ENCODE measurements at places on chromosomes 7 and 10.

- no peak for DNase-seq
Observed at GRCh38 chr10:119957451-119957850, 64.9 kb downstream of the SEC23IP start.

DNA sequence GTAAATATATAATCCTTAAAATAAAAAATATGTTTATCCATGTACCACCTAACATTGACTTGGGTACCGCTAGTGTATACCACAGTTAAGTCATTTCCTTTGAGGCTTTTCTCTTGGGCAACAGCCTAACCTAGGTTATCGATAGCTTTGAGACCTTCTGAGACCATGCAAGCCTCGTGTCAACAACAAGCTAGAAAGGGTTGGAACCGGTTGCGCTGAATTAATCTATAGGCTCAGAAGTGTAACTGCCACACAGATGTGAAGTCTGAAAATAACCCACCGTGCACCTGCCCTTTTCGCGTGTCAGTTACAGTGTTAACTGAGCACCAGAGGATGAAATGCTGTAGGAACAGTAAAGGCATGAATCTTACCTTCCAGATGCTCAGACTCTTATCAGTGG is 59.8 kb downstream of the ARID5B start:
- DNase-seq, result no peak

DNA sequence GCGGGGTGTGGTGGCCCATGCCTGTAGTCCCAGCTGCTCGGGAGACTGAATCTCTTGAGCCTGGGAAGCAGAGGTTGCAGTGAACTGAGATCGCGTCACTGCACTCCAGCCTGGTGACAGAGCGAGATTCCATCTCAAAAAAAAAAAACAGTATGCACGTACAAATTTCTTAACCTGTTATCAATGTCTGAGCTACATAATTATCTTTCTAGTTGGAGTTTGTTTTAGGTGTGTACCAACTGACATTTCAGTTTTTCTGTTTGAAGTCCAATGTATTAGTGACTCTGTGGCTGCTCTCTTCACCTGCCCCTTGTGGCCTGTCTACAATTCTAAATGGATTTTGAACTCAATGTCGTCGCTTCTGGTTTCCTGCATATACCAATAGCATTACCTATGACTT is 40.3 kb downstream of the CD36 start:
- no peak for DNase-seq

- no peak for DNase-seq
Observed at GRCh38 chr7:116499168-116500077, at the start of gene CAV2. Gene CAV2, plus strand, starts transcription at chr7:116499738. Its CDS starts 44 bp downstream, at chr7:116499782.

- DNase-seq, result no peak
Observed at GRCh38 chr10:44985175-44985681, 6.6 kb upstream of the DEPP1 start.

- no peak for DNase-seq
Observed at GRCh38 chr10:72697716-72698115, 5.8 kb downstream of the MCU start.

DNA sequence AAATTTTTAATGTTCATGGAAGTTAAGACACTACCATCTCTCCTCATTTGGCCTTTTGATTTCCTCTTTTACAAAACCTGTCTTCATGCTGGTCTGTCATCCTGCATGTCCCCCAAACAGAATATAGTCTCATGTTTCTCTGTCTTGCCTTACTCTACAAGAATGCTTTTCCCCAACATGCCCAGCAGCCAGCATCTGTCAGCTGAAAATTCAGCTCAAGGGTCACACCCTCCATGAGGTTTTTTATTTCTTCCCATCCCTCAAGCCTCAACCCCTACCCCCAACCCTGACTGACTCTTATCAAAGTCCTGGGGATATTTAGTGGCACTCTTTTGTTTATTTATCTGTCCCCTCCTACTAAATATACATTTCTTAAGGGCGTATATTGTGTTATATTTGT is 202.0 kb downstream of the ANK3 start:
- DNase-seq, result no peak

DNA sequence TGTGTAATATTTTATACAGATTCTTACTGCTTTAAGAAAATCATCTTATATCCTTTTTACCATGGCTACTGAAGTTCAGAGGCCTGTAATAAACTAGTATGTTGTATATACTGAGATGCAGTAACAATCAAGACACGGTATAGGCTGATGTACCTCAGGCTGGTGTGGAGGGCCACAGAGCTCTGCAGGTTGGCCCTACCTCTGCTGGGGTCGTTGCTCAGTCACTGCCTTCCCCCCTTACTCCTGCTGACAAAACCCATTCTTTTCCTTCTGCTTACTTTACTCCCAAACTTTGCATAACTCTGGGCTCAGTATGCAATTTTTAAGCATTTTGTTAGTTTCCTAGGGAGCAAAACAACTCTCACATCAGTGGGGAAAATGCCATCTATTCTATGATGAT is 200.1 kb upstream of the FOXP2 start:
- no peak for DNase-seq

Data from COLO829 (cell line).